ENCODE measurements at places on chromosomes 16 and 17.

DNA sequence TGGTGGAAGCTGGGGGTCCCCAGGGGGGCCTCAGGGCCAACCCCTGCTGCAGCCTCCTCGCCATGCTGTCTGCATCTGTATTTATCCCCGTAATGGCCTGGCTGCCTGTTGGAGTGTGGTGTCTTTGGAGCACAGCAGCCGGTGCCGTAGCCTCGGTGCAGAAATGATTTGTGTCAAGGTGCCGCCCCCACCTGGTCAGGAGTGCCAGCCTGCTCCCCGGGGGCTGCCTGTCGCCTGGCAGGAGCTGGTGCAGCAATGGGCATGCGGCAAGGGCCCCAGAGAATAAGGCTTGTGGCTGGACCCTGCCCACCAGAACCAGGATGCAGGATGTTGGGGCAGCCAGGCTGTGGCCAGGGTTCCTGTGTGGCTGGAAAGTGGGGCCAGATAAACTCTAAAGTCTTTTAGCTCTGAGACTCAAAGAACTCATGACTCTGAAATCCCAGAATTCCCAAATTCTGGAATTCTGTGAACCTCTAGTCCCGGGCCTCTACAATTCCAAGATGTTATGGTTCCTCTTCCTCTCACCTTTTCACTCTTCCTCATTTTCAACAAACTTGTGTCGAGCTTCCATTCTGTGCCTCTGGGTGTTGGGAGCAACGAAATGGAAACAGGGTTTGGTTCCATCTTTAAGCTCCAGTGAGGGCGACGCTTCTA is 5.9 kb downstream of the CPNE2 start:
- no peak for DNase-seq

DNA sequence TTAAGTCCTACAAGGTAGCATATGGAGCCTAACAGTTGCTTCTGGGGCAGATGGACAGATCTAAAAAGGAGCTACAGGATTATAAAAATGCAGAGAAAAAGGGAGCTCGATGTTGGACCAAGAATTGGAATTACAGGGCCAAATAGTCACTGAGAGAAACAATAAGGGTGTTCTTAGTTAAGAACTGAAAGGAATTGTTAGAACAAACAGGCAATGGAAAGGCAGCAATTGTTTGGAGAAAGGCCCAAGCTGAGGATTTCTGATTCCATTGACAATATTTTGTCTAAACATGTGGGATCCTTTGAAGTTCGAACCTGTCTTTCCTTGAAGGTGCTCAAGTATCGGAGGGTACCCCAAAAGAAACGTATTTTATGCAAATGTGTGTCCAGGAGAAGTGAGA is 513.6 kb upstream of the CDH8 start:
- DNase-seq: no peak

DNA sequence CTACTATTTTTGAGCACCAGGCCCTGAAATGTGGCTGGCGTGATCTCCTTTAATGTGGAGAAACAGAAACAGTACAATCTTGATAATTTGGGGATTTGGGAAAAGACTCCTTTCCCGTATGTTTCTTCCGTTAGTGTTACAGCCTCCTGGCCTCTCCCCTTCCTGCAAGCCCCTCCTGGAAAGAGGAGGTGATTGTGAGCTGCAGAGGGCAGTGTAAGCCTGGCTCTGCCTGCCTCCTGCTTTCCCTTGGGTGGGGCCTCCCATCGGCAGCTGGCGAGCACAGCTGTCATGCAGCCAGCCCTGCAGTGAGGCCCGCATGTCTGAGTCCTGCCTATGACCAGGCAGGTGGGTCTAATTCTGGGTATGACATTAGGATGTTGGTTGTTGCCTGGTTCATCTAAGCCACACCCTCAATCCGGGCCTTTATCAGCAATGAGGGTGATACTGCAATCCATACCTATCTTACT is 48.7 kb upstream of the WSB1 start:
- DNase-seq: peak; percentile 41

- no peak for DNase-seq
These were observed 4.3 kb downstream of the CENPX start for GRCh38 chr17:82018152-82018988.

DNA sequence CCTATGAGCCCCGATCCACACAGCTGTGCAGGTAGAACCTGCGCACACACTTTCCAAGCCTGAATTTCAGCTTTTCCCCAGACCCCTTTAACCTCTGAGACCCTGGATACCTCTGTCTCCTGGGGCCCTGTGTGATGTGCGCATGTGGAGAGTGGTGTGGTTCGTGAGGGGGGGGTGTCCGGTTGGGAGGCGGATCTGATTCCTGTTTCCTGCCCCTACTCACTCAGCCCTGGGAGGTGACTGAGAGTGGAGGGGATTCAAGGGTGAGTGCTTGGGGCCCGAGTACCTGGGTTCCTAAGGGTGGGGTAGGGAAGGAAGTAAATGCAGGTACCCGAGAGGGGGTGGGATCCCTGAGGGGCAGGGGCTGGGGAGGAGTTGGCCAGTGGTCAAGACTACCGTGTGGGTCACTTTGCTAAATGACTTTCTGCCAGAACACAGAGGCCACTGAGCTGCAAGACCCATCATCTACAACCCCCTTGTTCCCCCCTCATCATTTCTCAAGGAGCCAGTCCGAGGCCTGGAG is 621 bp downstream of the ARHGEF15 start:
- DNase-seq: no peak

DNA sequence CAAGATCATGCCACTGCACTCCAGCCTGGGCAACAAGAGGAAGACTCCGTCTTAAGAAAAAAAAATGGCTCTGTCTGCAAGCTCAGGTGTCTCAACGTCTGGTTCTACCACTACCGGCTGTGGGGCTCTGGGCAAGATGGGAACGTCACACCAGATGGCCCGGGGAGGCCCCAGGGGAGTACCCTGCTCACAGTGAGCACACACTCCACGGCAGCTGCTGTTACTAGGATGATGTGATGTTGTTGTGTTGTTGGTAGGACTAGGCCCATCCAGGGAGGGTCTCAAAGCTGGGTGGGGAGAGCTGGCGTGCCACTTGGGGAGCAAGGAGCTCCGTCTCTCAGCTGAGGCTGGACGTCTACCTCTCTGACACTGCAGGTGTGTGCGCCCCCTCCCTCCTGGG is 9.4 kb upstream of the NPTX1 start:
- DNase-seq: no peak

DNA sequence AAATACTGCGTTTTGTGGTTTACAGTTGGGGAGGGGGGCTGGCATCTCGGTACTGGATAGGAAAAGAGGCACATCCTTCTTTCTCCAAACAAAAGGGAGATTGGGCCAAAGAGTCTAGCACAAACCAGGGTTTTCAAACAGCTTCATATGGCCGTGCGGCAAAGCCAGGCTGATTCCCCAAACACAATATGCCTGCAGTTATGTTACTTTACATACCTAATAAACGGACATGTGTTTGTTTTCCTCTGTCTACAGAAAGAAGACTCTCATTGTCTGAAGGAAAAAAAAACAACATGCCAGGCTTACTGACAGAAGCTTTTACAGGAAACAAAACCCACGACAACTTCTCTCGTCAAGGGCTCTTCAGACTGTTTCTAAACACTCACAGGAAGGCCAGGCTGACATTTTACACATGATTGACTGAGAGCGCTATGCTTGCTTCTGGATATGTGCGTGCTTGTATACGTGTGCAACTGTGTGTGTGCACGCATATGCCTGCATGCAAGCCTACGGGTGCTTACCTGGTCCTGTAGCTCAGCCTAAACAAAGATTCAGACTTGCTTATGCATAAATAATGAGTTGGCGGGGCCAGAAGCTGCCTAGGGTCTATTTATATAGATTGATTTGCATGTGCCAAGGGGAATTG is 461.0 kb upstream of the C16orf82 start:
- no peak for DNase-seq

- DNase-seq: no peak
These were observed 33.0 kb downstream of the TEX2 start for GRCh38 chr17:64229815-64230728.

DNA sequence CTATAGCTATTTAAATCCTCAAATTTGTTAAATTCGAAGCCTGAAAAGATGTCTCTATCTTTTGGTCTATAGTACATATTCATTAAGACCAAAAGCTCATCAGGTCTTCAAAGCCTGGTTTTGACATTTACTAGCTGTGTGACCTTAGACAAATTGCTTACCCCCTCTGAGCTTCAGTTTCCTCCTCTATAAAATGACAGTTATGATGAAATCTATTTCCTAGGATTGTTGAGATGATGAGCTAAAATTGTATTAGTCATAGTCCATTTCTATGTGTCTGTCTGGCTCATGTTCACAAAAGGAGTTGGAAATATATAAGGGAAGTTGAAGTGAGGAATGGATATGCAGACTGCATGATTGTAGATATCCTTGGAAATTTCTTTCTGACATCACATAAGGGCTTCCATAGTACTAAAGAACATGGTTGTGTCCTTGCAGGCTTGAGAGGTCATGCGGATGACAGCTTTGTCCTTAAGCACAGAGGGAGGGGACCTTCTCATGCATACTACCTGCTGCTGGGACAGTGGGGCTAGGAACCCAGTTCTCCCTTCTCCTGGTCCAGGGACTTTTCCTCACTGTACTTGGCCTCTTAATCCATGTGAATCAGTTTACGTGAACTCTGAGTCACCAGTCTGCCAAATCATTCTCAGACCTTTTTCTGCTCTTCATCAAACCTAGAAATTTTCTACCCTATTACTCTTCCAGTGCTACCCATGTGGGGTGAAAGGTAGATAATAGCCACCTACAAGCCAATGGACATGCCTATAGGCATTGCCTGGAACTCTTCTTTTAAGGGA is 487.5 kb upstream of the SALL1 start:
- DNase-seq: no peak

GRCh38 chr17:7260651-7261378 is 1.5 kb downstream of the CLDN7 start:
- DNase-seq: no peak

DNA sequence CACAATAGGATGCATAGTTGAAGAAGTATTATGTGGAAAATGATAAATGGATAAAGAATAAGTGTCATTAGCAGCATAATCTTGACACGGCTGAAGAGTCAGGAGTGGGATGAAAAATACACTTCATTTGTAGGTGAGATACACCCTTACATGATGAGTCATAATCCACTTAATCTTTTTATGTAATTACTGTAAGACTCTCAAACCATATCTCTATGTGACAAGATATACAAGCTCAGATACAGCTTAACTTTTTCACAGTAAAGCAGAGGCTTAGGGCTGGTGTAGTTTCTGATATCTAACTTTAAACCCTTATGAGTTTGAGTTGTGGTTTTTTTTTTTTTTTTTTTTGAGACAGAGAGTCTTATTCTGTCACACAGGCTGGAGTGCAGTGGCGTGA is 101.2 kb downstream of the FTO start:
- DNase-seq: no peak

GRCh38 chr17:76995387-76996105 is 127.3 kb downstream of the MGAT5B start:
- DNase-seq: no peak

- no peak for DNase-seq
These were observed 1.6 kb downstream of the CA4 start for GRCh38 chr17:60151355-60151754.

GRCh38 chr16:86577314-86577971 is 906 bp upstream of the FOXL1 start:
- no peak for DNase-seq

DNA sequence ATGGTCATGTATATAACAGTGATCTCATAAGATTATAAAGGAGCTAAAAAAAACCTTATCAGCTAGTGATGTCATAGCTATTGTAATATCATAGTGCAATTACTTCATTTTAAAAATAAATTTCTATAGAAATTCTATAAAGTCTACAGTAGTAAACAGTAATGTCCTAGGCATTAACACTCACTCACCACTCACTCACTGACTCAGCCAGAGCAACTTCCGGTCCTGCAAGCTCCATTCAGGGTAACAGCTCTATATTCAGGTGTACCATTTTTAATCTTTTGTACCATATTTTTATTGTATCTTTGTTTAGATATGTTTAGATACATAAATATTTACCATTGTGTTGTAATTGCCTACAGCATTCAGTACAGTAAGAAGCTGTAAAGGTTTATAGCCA is 524.4 kb upstream of the CDH5 start:
- DNase-seq: no peak

DNA sequence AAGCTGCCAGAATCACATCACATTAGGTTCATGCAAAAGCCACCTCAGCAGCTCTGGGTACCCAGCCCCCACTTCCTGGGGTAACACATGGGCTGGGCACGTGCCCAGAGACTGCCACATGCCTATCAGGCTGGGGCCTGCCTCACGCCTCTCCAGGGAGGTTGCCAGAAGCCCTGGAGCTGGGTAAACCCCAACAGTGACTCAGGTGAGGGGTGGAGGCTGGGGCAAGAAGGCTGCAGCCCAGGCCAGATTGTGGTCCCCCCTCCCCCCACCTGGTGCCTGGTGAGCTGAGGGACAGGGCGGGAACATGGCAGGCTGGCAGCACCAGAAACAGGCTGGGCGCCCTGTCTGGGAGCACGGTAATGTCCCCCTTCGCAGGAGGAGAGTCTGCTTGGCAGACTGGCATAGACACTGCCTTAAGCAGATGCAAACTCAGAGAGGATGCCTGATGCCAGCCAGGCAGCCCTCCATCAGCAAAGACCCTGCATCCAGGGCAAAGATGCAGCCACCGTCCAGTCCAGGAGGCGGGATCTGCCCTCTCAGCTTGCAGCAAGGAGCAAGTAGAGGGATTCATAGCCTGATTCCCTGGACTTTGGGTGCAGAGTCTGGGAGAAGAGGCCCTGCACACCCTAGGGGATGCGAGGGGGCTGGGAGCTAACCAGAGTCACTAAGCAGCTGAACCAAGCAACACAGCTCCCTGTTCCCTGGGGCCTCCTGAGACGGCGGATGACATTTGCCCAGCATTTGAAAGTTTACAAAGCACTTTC is 28.8 kb downstream of the NGFR start:
- DNase-seq: no peak

- DNase-seq: no peak
These were observed 16.9 kb upstream of the GLIS2 start for GRCh38 chr16:4298761-4299522.

- no peak for DNase-seq
These were observed 19.8 kb downstream of the HOXB1 start for GRCh38 chr17:48510761-48511604.

DNA sequence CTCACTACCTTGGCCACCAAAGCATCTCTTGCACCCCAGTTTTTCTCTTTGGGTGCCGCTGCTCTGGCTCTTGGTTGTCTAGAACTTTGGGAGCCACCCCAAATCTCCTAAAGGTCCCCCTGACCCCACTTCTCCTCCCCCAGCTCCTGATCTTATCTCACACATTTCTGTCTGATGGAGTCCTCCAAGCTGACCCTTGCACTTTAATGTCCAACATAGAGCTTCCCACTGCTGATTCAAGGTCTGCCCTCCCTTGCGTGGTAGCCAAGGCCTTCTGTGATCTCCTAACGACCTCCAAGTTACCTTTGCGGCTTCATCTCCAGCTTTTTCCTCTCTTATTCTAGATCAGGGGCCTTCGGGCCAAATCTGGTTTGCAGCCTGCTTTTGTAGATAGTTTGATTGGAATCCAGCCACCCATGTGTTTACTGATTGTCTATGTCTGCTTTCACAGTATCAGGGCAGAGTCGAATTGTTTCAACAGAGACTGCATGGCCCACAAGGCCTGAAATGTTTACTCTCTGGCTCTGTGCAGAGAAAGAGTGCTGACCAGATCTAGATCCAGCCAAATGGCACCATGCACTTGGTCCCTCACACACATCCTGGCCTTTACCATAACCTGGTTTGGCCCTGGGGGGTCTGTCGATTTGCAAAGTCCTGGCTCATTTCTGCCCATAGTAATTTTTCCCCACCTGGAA is 168.6 kb downstream of the HAPSTR1 start:
- DNase-seq: no peak

- DNase-seq: no peak
These were observed 28.3 kb upstream of the APPBP2 start for GRCh38 chr17:60554377-60554788.
